ENCODE measurements at places on chromosomes 3 and 15.

DNA sequence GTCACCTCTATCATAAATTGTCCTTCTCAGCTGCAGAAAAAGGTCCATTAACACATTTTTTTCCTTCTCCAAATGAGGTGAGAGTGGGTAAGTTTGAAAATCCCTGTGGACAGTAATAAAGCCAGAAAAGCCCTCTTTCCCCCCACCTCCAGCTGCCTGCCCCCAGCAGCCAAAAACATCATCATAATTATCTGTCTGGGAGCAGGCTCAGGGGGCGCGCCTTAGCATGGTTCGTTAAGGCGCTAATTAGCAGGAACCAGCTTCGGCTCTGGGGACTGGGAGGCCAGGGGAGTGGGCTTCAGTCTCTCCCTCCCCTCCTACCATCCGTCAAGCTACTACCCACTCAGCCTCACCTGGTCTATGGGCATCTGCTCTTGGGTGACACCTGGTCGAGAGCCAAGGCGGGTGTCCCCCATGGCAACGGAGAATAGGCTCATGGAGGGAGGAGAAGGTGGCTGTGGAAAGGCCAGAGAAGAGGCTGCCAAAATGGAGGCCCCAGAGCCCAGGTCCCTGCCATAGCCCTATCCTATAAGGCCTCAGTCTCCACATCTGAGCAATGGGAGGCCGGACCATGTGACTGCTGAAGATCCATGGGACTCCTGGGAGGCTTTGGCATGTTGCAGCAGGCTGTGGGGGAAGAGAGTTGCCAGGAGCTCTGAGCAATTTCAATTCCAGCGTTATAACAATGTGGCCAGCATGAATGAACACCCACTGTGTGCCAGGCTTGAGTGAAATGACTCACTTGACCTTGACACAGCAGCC lies 140.1 kb upstream of the LINGO1 start:
- DNase-seq, result no peak

- no peak for DNase-seq
Measured at GRCh38 chr15:49439678-49440395, 16.8 kb downstream of the FGF7 start.

GRCh38 chr3:79005084-79005483 lies 762.7 kb downstream of the ROBO1 start:
- DNase-seq, result no peak

- no peak for DNase-seq
Measured at GRCh38 chr3:154310840-154311239, 13.4 kb downstream of the DHX36 start.

Data from SW480 (cell line).